ENCODE measurements at places on chromosomes 1 and 21. TPM values are rescaled to one million over a fixed set of nuclear protein-coding genes. Genes with fewer than 3 reads are reported as not detected.

DNA sequence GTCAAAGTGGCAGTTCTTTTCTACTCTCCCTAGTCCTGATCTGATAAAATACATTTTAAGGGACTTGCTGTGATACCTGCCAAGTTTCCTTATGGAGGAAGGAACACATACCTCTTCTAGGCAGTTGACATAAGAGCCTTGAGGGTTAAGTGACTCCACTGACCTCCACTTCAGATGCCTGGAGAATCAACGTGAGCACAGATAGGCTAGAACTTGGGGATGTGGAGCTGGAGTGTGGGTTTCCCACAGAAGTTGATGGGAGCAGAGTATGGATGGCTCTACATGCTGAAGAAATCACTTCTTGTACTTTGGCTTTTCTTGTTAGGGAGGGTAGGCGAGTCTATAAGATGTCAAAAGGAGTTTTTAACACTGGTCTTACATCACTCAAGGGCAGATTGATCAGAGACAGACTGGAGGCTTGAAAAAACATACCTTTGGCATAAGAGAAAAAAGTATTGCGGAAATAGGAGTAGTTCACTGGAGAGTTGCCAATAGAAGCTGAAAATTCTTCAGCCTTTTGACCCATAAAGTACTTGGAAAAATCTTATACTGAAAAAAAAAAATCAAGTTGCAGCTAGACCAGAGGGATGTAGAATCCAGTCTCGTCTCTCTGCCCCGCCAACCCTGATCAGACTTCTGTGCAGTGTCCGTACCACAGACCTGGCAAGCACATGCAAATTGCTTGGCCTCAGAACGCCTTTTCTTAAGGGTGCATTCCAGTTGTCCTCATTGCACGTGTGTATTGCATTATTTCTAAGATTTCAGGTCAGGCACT is 5.5 kb downstream of the RHOU start:
- DNase-seq, result no peak

- no peak for DNase-seq
Observed at GRCh38 chr1:156602557-156602993, 1.3 kb upstream of the GPATCH4 start.

DNA sequence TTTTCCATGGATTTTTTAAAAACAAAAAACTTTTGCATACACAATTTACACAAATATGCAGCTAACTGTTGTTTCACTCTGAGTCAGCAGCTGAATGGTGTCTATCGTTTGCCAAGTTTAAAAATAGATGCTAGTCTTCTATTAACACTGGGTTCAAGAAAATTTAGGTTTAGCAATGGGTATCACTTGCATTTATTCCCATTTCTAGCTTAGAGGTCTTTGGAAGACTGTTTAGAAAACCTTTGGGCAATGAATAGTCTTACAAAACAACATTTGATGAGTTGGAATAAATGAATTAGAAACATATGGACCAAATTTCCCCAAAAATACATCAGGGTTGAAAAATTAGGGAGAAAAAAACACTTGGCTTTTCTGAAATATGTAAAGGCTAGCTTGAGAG is 165.8 kb downstream of the LYPLAL1 start:
- no peak for DNase-seq

DNA sequence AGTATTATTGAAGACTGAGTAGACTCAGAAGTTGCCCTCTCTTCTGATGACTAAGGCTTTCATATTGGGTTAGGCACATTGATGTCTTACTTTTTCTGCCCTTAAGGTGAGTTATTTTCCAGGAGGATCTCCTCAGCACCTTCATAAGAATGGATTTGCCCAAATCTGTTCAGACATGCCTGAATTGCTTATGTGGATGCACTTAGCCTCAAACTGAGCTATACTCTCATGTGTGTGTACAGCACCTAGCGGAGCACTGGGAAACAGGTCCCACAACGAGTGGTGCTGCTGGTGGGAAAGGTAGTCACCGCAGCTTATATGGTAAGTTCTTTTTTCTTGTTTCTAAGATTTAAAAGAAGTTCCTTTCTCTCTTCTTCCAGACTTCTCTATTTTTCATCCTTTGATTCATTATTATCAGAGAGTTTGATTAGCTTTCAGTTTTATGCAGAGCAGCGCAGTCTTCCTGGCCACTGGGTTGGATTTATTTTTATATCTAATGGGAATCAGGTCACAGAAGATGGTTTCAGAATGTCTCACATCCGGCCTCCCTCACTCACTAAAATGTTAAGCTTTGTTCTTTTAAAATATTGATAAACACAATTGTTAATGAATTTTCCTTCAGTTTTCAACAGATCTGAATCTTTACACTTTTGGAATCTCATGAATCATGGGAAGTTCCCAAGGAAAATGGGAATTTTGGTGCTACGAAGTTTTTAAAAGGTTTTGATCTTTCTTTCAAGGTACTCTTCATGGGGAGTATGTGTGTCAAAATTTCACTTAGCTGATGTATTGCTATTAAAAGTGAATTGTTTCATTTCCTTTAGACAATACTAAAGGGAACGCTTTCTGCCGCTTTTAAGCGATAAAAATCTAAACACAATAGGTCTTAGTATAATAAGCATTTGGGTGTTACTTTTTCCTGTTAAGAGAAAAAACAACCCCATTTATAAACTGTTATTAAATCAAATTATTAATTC is 58.5 kb downstream of the EXTL2 start:
- DNase-seq, result no peak

DNA sequence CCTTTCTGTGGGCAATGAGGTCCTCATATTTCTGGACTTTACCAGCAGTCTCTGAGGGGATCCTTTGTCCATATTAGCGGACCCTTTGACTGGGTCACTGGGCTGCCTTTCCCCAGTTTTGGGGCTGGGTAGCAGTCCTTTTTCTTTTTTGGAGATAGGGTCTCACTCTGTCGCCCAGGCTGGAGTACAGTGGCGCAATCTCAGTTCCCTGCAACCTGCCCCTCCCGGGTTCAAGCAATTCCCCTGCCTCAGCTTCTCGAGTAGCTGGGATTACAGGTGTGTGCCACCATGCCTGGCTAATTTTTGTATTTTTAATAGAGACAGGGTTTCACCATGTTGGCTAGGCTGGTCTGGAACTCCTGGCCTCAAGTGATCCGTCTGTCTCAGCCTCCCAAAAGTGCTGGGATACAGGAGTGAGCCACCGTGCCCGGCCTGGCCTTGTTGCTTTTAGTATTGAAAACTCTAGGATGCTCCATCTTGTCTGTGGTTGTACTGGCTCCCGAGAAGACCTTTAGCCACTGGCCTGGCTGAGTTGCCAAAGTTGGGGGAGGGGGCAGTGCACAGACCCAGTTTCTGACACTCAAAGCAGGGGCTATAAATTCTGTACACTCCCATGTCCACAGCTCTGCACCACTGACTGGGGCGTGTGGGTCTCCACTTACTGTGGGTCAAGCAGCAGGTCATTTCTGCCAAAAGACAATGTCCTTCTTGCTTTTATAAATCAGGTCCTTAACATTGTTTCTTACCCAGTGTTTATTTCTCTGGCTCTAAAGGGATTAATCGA is 33.1 kb downstream of the MAN1C1 start:
- no peak for DNase-seq

The DLGAP3 gene
- 0.07 TPM for polyA plus RNA-seq

DNA sequence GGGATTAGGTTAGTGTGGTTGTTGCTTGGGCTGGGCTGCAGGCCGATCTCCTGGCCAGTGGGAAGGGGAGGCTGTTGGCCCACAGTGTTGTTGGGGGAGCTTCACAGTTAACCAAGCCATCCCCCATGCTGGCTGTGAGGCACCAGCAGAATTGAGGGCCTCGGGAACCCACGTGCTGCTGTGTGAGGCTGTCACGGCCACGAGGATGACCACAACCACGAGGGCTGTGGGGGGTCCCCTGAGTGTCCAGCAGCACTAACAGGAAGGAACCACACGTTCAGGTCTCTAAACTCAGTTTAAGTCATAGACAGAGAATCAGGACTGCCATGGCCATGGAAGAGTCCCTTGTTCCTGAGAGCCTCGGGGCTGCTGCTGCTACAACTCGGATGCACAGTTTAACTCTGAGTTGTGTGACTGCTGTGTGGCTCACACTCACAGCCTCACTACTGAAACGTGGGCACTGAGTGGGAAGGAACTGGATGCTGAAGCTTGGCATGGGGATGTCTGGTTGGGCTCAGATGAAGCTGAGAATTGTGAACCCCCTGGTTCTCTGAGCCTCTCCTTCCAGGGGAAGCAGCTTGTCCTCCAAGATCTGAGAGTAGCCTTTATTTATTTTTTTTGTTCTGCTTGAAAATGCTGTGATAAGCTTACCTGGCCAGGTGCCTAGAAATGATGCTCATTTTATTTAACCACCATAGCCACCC is 4.8 kb upstream of the MMEL1 start:
- DNase-seq, result no peak

The SAMSN1 gene
- 2.0 TPM for polyA plus RNA-seq

- no peak for DNase-seq
Observed at GRCh38 chr1:114386129-114387009, 124.6 kb downstream of the TRIM33 start.

DNA sequence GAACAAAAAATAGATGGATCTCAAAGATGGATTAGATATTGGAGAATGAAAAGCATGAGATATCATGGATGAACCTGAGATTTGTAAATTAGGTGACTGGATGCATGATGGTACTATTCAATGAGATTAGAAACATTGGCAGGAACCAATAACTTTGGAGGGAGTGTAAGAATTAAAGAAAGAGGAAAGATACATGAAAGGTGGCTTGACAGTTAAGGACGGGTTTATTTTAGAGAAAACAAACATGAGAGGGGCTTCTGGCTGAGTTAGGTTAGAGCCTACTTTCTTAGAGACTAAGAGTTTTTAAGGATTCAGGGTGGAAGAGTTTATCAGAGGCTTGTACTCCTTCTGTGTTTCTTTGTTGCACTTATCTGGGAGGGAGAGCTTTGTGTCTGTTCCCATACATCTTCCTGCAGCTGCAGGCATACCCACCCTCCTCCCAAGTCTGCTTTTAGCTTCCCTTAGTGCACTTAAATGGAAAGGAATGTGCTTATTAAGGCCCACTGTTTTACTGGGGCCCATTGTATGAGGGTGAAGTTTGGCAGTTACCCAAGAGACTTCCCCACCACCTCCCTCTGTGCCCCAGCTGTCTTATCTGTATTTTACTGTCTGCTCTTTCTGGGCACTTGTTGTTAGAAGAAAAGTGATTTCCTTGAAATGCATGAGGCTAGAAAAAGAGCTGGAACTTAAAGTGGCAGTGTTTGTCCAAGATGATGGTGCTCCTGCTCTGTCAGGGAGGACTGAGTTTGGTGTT is 26.1 kb upstream of the CR2 start:
- no peak for DNase-seq

GRCh38 chr21:17402937-17403336 is 109.9 kb upstream of the CXADR start:
- DNase-seq, result no peak

DNA sequence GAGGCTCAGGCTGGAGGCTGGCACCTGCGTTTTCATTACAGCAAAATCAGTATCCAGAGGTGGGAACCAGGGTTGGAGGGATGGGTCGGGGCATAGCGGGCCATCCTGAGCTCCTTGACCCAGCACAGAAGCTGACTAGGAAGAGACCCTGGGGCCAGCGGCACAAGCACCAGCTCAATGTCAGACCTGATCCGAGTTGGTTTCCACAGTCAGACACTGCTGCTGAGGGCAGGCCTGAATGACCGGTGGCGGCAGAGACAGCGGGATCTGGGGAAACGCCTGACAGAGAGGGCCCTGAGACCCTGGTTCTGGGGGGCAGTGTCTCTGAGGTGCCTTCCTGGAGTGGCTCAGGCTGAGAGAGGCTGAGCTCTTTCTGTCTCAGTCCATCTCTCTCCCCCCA is 162.0 kb upstream of the C1orf174 start:
- no peak for DNase-seq

The KLHL12 gene
- polyA plus RNA-seq, result 10.6 TPM

DNA sequence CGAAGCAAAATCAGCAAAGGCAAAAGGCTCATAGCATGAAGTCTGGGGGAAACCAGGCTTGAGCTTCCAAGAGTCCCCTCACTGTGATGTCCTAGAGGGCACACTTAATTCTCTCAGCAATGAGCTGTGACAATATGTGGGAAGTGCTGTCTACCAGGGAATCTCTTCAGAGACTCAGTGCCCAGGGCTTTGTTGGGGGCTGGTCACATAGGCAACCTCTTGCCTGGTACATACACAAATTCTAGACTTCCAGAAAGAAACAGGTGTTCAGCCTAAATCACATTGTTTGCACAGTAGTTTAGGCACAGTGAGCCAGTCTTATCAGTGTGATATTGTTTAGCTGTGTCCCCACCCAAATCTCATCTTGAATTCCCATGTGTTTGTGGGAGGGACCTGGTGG is 400.5 kb downstream of the PRDM2 start:
- no peak for DNase-seq

GRCh38 chr1:7943251-7943650 is 2.6 kb upstream of the TNFRSF9 start:
- no peak for DNase-seq

The RNU1-1 gene
- polyA plus RNA-seq, result not detected

The SERTAD4 gene
- 2.3 TPM for polyA plus RNA-seq

GRCh38 chr21:42337276-42337675 is 13.5 kb downstream of the TFF2 start:
- DNase-seq, result no peak

- DNase-seq, result no peak
Observed at GRCh38 chr1:174900317-174900716, 99.4 kb upstream of the CACYBP start.

DNA sequence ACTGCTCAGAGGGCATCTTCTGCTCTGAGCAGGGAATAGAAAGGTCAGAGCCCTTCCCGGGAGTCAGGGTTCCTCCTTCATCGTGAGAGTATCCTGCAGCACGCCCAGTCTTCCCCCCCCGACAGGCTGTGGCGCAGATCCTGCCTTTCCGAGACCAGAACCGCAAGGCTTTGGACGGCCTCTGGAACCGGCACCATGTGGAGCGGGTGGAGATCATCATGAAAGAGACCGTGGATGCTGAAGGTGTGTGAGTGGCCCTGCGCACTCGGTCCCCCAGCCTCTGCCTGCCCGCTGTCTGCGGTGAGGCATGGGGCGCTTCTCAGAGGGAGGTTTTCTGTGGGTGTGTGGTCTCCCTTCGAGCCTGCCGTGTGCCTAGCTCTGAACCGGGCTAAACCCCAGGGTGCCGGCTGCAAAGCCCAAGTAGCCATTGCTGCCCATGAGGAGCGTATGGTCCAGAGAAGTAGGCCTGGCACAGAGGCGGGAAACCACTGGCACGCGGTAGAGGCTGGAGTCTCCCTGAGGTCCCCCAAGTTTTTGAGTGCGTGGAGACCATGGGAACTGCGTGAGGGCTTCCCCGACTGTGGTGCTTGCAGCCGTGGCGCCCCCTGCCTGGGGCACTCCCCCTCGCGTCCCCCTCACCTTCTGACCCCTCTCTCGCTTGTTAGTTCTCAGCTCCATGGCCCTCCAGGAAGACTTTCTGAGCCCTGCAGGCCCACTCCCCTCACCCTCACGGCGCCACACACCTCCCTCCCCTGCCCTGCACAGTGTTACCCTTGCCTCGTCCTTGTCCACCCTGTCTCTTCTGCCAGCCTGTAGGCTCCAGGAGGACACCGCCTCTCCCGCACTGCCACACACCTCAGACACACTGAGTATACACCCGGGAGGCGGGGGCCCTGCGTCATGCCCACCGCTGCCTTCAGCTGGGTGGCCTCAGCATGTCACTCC is 12.5 kb downstream of the H6PD start:
- no peak for DNase-seq

The OMA1 gene
- 33.9 TPM for polyA plus RNA-seq
